ENCODE measurements at places on chromosomes 1 and 21.
A peak's percentile ranks its signal among the peaks of the same experiment; 100 is the strongest.

- no peak for DNase-seq
Observed at GRCh38 chr1:111736548-111737215, 2.5 kb downstream of the INKA2 start.

- no peak for DNase-seq
Observed at GRCh38 chr1:19717467-19717866, 52.8 kb downstream of the HTR6 start.

DNA sequence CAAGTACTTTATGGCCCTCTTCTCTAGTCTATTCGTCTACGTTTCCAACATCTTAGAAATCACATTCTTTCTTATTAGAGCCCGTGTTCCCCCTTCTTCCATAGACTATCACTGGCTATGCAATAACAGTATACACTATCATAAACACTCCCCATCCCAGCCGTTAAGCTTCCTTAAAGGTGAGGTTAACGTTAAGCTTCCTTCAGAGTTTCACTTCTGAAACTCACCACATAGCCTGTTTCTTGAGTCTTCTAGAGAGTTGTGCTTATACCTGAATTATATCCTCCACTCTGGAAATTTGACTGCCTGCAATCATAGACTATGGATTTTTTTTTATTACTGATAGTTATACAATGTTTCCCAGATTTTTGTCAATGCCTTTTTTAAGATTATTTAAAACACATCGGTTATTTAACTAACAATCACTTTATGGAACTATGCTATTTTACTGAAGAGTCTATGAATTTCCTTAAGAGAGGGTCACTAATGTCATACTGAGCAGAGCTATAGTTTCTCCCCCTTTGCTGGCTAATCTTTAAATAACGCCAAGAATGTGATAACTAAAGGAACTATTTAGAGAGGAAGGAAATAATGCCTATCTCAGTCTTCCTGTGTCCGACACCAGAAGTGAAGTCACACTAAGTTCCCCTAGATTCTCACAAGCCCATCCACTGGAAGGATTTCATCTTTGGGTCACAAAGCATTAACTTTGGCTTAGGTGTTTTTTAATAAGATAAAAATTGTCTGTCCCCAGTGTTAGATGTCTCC, 16.8 kb downstream of the FCER1A start:
- no peak for DNase-seq

DNA sequence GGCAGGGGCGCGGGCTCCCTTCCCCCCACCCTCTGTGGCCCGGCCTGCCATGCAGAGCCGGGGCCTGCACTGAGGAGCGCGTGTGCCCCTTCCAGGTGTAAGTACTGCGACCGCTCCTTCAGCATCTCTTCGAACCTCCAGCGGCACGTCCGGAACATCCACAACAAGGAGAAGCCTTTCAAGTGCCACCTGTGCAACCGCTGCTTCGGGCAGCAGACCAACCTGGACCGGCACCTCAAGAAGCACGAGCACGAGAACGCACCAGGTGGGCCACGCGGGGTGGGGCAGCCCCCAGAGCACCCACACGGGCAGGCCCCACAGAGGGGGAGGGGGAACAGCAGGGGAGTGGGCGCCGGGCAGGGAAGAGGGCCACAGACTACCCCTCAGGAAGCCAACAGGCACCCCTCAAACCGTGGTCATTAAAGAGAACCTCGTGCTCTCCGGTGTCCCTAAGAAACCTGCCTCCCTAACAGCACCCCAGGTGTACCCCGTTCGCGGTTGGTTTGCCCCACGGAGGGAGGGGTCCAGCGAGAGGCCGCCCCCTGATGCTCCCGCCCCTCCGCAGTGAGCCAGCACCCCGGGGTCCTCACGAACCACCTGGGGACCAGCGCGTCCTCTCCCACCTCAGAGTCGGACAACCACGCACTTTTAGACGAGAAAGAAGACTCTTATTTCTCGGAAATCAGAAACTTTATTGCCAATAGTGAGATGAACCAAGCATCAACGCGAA, 28.8 kb upstream of the ARHGEF16 start:
- DNase-seq, result no peak

GRCh38 chr21:42581336-42581992, 67.8 kb downstream of the SLC37A1 start:
- DNase-seq, result peak; percentile 6

GRCh38 chr1:178572604-178573003, 59.7 kb downstream of the TEX35 start:
- DNase-seq, result no peak

GRCh38 chr1:199335496-199335895, 692.0 kb upstream of the NR5A2 start:
- no peak for DNase-seq

DNA sequence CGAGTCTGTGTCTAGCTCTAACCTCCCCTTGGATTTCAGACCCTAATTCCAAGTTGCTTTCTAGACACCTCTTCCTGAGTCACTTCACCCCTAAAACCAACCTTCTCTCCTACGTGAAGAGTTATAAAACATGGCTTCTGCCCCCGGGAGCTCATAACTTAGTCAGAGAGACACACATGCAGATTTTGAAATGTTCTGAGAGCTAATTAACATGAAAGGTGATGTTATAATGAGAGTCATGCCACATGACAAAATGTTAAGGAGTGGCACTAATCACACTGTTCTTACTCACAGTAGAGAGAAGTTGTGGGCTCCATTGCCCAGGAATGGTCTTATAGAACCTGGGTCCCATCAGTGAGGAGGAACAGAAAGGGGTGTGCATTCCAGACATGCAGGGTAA, 117.1 kb downstream of the LRIG2 start:
- DNase-seq, result no peak

DNA sequence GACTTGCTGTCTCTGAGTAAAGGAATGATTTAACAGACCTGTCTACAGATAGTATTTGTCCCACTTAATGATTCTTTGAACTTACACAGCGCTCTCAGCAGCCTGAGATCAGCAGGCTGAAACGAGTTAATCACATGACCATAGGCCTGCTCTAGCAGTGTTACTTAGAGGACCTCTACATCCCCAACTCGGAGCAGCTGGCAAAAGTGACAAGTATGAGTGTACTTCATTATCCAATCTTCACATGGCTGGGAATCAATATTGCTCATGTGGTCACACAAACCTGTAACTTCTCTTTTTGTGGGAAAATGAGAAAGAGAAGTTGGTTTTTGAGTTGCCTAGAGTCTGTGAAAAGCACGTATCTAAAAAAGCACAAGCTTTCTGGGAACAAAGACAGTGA, 11.4 kb upstream of the ATP13A2 start:
- DNase-seq, result no peak

- DNase-seq, result no peak
Observed at GRCh38 chr1:63329621-63330330, 7.4 kb downstream of the FOXD3 start.

DNA sequence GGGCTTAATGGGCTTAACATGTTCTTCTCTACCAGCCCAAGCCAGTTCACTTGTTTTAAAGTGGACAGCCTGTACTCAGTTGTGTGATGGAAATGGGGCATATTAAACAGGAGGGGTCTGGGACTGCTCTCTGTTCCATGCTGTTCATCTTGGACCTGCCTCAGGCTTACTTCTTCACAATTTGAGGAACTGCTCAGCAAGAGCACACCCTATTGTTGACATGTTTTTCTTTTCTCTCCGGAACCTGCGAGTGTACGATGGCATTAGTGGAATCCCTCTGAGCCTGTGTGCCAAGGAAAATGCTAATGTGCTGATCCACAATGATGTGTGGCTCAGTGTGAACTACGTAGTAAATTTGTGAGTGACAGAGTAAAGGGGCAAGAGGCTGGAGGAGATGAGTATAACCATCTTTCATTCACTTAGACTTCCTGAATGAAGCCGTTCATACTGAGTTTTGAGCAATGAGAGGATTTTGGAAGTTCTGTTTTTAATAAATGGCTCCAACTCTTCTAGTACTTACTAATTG, 6.9 kb downstream of the AHCYL1 start:
- no peak for DNase-seq

GRCh38 chr1:55204997-55205396, 10.2 kb downstream of the USP24 start:
- DNase-seq, result no peak

GRCh38 chr21:45048968-45049367, 25.4 kb upstream of the ADARB1 start:
- DNase-seq, result no peak

GRCh38 chr1:29282135-29282923, 46.0 kb downstream of the PTPRU start:
- DNase-seq, result no peak

- DNase-seq, result peak; percentile 76
Observed at GRCh38 chr1:203026031-203026665, at the start of gene PPFIA4. TSS of gene PPFIA4 (plus strand) at chr1:203026491. CDS start at chr1:203039009, 12,518 bp downstream.

DNA sequence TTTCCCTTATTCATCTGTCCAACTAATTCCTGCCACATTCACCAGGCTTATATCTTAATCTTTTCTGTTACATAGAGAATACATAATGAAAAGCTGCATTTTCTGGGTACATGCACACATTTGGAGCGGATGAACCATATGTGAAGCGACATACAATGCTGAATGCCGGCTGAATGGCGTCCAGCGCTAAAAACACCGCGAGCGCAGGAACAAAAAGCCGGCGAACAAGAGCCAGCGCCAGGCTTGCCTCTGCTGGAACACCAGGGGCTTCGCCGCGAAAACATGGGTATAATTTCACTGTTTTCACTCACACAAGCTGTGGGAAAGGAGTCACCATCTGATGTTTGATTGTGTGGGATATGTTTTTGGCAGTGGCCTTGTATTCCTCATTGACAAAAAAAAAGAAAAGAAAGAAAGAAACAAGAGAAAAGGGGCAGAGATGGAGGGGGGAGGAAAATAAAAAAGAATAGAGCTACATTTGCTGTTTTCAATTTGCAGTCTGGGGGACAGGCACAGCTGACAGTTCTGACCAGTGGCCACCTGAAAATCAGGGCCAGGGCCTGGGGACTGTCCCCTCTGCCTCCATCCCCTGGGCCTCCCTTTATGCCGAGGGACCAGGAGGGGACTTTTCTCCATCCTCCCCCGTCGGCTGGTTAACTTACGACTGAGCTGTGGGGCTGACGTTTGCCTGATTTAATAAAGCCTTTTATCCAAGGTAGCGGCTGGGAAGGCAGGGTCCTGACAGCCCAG, 70.2 kb upstream of the OLIG2 start:
- no peak for DNase-seq

- DNase-seq, result no peak
Observed at GRCh38 chr1:1169429-1170214, 4.1 kb upstream of the TTLL10 start.

DNA sequence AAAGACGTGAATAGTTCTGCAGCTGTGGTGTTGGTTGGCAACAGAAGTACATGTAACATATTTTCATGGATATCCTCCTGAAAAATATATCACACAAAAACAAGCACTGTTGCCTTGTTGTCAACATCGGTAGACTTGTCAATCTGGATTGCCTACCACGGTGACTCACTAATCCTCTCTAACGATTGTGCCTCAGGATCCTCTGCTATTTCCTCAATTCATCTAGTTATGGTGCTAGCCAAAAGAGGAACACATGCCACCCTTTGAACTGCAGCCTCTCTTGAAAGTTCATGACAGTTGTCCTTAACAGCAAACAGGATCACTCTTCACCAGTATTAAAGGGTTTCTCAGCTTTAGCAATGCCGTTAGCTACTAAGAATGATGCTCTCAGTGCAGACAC, 25.7 kb downstream of the RASAL2 start:
- DNase-seq, result no peak

GRCh38 chr1:219626865-219627264, 14.0 kb upstream of the ZC3H11B start:
- DNase-seq, result no peak
